ENCODE measurements at places on chromosomes 2 and 18. TPM values are rescaled to one million over a fixed set of nuclear protein-coding genes. Genes with fewer than 3 reads are reported as not detected.

ARHGAP25 gene
- 6.9 TPM for total RNA-seq

POU3F3 gene
- total RNA-seq: 43.0 TPM

CDK15 gene
- not detected for total RNA-seq

PDE11A gene
- total RNA-seq: 1.5 TPM

FABP1 gene
- not detected for total RNA-seq

TMEM247 gene
- not detected for total RNA-seq

TMEM163 gene
- total RNA-seq: 14.4 TPM

BCL2 gene
- 36.0 TPM for total RNA-seq

PDE1A gene
- 69.5 TPM for total RNA-seq

SFT2D3 gene
- 2.2 TPM for total RNA-seq

TBR1 gene
- 120 TPM for total RNA-seq

ANTXR1 gene
- 33.4 TPM for total RNA-seq

MERTK gene
- total RNA-seq: 29.4 TPM

TMEM182 gene
- total RNA-seq: 5.3 TPM

TEX44 gene
- not detected for total RNA-seq

SP5 gene
- 0.43 TPM for total RNA-seq

C2orf80 gene
- 36.8 TPM for total RNA-seq

CCDC74B gene
- 7.7 TPM for total RNA-seq

KLHL30 gene
- 0.12 TPM for total RNA-seq

SLC5A7 gene
- total RNA-seq: 0.27 TPM

POTEI gene
- not detected for total RNA-seq

PLEK gene
- total RNA-seq: 3.9 TPM

SYT4 gene
- 124 TPM for total RNA-seq

SEPTIN2 gene
- total RNA-seq: 210 TPM

VSNL1 gene
- 987 TPM for total RNA-seq

ASAP2 gene
- total RNA-seq: 51.7 TPM

CKAP2L gene
- total RNA-seq: 0.52 TPM

FZD7 gene
- total RNA-seq: 4.3 TPM

COLEC12 gene
- total RNA-seq: 10.0 TPM

TCF7L1 gene
- 3.2 TPM for total RNA-seq

LYPD6B gene
- total RNA-seq: 3.7 TPM

ATP6V1B1 gene
- total RNA-seq: not detected

CCDC178 gene
- total RNA-seq: 0.42 TPM

TRIB2 gene
- 43.8 TPM for total RNA-seq

TUBB8B gene
- total RNA-seq: 0.94 TPM

LIMS3 gene
- total RNA-seq: 0.51 TPM

MSH6 gene
- total RNA-seq: 31.5 TPM

RAD51AP2 gene
- 0.90 TPM for total RNA-seq

CHRND gene
- total RNA-seq: 0.68 TPM

AGFG1 gene
- 99.4 TPM for total RNA-seq

NT5C1B gene
- total RNA-seq: not detected

KIF3C gene
- 320 TPM for total RNA-seq

UPP2 gene
- total RNA-seq: 7.4 TPM

EXOC6B gene
- 137 TPM for total RNA-seq

PLEKHH2 gene
- total RNA-seq: 11.3 TPM

COL4A3 gene
- 4.5 TPM for total RNA-seq

DNER gene
- 171 TPM for total RNA-seq

RGPD4 gene
- total RNA-seq: not detected

CNOT11 gene
- 23.9 TPM for total RNA-seq

ABCG5 gene
- 0.33 TPM for total RNA-seq

ALPG gene
- total RNA-seq: not detected

SATB2 gene
- 134 TPM for total RNA-seq

TCF23 gene
- not detected for total RNA-seq

RAB17 gene
- total RNA-seq: 3.8 TPM

AQP4 gene
- total RNA-seq: 566 TPM

AKAIN1 gene
- total RNA-seq: 3.3 TPM

ODC1 gene
- 23.1 TPM for total RNA-seq

OTX1 gene
- total RNA-seq: 9.1 TPM

CAVIN2 gene
- 16.0 TPM for total RNA-seq
